Stimulated activated CD8-positive, alpha-beta memory T cell treated with anti-CD3 and anti-CD28 coated beads, Interleukin-4, amount 100 ng/mL, for 4 hours (primary cell): ENCODE measurements at places on chromosomes 4 and X.

GRCh38 chr4:70518716-70519115, 347 bp downstream of the AMTN start:
- no peak for DNase-seq

- no peak for DNase-seq
These were observed 224.1 kb upstream of the FGF16 start for GRCh38 chrX:77223046-77223445.

GRCh38 chr4:186191200-186192065, at the start of gene CYP4V2:
Gene CYP4V2 (plus strand): TSS chr4:186191567. CDS start chr4:186191824, 257 bp downstream.
- DNase-seq: peak; percentile 68

DNA sequence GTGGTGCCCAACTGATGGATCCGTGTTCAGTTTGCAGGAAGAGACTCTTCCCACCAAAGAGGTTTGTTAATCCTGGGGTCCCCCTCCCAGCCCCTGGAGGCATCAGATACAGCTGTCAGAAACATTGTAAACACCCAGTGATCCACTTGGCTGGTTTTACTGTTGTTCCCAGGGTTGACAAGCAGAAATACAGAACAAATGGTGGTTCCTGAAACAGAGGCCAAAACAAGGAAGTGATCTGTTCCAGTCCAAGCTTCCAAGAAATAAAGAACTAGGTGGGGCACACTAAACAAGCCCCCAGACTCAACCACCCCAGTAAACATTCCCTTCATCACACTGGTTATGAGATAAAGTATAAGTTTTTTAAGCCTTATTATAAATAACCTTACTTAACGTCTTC, 1.4 kb downstream of the TMLHE start:
- DNase-seq: no peak

- no peak for DNase-seq
These were observed 1.4 kb downstream of the BEX5 start for GRCh38 chrX:102154218-102154860.

GRCh38 chr4:128288689-128289106, 1.1 kb upstream of the PGRMC2 start:
- no peak for DNase-seq

DNA sequence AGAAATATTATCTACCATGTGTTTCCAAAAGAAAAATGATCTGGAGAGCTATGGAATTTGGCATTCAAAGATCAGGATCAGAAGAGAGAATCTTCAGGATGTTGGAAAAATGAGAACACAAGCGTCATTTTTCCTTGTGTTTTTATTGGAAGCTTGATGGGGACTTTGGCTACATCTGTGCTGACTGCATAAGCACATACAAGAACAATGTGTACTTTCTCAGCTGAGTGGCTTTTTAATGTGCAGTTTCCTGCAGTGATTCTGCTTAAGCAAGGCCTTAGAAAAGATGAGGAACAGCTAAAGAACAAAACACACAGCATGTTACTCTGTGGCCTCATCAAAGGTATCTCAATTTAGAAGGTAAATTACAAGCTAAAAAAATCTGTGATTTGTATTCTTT, 1039.9 kb downstream of the GLUD2 start:
- DNase-seq: no peak

DNA sequence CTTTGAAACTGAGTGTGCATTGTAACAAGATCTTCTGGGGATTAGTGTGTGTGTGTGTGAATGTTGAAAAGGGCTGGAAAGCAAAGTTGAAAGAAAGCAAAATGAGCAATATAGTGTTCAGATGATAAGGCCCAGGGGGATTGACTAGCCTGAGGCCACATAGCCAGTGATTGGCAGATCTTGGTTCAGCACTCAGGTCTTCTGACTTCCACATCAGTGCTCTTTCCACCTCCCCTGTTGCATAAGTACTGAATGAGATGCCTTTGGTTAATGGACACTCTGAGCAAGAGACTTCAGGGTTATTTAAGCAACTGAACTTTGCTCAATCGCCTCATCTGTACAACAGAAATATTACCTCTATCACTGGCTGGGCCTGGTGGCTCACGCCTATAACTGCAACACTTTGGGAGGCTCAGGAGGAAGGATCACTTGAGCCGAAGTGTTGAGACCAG, 120.4 kb downstream of the TMEM164 start:
- DNase-seq: no peak

DNA sequence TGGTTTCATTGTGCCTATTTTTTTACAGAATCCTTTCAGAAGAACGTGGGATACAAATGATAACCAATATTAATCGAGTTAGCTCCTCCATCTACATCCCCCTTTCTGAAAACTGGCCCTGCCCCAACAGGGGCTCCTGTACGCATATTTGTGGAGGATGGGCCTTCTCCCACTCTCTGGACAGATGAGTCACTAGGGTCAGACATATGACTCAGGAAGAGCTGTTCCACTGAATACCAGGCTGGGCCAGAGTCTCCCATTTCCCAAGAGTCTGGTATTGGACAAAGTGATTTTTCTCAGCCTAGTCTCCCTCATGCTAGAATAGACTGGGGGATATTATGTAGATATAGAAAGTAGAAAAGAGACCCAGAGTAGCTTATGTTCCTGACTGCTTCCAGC, 142.4 kb downstream of the TSPAN5 start:
- no peak for DNase-seq

DNA sequence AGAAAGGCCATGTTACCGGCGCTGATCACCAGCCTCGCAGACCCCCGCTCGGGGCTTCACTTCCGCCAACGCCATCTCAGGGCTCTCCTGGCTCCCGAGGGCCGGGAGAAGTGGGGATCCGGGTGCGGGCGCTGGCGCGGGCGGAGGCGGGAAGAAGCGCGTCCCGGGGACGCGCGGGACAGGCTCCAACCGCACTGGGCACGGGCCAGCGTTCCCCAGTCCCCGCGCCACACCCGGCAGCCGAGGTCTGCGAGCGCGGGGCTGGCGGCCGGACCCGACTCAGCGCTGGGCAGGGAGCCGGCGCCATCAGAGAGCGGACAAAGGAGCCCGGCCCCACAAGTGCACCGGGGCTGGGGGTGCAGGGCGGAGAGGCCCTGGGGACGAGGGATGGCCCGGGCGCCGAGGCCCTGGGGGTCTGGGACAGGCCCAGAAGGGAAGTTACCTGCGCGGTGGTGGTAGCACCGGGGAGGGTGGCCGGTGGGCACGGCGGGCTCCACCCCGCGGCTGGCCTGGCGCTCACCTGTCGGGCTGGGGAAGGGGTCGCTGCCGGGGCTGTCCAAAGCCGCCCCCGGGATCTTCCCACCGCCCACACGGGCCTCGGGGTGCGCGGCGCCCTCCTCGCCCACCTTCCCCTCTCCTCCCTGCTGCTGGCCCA, 449 bp downstream of the CTPS2 start:
- DNase-seq: no peak

GRCh38 chr4:133095591-133095990, 53.5 kb upstream of the PCDH10 start:
- DNase-seq: no peak
